ENCODE measurements at places on chromosomes 2 and 18. TPM values are rescaled to one million over a fixed set of nuclear protein-coding genes. Genes with fewer than 3 reads are reported as not detected.

DNA sequence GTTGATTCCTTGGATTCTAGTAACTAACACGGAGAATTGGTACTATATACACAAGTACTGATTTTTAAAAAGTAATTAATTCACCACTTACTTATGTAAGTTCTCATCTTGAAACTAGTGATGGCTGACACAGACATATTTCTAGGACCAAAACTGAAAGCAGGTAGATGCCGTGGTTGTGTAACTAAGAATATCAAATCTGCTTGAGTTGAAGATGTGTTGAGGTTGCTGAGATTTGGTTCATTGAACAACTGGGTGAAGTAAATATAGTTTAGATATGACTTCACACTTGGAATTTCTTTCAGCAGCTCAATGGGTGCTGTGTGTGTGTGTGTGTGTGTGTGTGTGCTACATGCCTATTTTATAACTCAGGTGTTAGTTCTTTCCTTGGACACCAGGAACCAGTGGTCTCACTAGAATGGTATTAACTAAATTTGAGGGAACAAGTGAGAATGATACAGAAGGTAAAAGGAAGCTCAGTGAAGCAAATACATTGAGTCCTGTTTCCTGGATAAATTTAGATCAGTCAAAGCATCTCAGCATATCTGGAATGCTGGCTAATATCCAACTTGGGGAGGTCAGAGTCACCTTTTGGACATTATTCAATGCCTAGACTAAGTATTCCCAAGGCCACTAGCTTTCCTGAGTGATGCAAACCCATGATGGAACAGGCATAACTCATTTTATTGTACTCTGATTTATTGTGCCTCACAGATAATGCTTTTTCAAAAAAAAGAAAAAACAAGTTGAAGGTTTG, 110.7 kb upstream of the ZEB2 start:
- peaks cover 6% of the 10 kb centered on the region for H3K27me3 ChIP-seq
- H3K36me3 ChIP-seq = no peaks in the 10 kb centered on the region
- H3K4me1 ChIP-seq = no peaks in the 10 kb centered on the region
- DNase-seq = no peak
- H3K27ac ChIP-seq = no peak overlapping the region

The GALR1 gene
- total RNA-seq = not detected

DNA sequence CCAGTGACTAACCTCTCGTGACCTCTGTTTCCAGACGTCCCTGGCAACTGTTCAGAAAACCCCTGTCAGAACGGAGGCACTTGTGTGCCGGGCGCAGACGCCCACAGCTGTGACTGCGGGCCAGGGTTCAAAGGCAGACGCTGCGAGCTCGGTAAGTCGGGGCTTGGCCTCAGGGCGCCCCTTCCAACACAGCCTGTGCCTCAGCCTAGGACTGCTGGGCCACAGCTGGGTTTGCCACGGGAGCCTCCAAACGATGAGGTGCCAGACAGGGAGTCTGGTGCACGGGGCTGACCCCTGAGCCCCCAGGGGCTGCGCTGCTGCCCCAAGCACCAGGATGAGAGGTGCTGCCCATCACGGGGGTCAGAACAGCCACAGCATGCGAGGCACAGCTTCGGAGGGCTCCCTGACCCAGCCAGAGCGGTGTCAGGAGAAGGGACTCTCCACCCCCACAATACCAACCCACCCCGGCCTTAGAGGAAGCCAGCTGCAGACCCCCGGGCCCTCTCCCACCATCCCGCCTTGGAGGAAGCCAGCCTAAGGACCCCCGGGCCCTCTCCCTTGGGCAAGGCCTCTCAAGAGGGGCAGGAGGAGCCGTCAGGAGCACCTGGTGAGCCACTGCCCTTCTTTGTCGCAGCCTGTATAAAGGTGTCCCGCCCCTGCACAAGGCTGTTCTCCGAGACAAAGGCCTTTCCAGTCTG, 20.3 kb downstream of the MTERF4 start:
- peaks cover 14% of the 10 kb centered on the region for H3K36me3 ChIP-seq
- no peak for DNase-seq
- no peaks in the 10 kb centered on the region for H3K27me3 ChIP-seq

The RESP18 gene
- not detected for total RNA-seq

- H3K4me3 ChIP-seq = peak overlapping the region; percentile 96
- peaks cover 38% of the 10 kb centered on the region for H3K4me1 ChIP-seq
- H3K27me3 ChIP-seq = peaks cover 3% of the 10 kb centered on the region
- H3K27ac ChIP-seq = peak overlapping the region; percentile 76
Measured at GRCh38 chr2:218710334-218710686, 325 bp upstream of the TTLL4 start.

- peak overlapping the region; percentile 91 for H3K4me3 ChIP-seq
- peaks cover 40% of the 10 kb centered on the region for H3K4me1 ChIP-seq
- H3K27ac ChIP-seq = peak overlapping the region; percentile 75
Measured at GRCh38 chr2:119758881-119759450, 756 bp upstream of the PTPN4 start.
